Right lung (tissue), 10 donors: ENCODE measurements at places on chromosomes 5 and 9. TPM values are rescaled to one million over a fixed set of nuclear protein-coding genes. Genes with fewer than 3 reads are reported as not detected.

- DNase-seq: no peak
Measured at GRCh38 chr9:127316586-127317323, 52.2 kb downstream of the GARNL3 start.

- no peak for DNase-seq
Measured at GRCh38 chr9:114652776-114653555, 4.6 kb downstream of the TEX53 start.

DNA sequence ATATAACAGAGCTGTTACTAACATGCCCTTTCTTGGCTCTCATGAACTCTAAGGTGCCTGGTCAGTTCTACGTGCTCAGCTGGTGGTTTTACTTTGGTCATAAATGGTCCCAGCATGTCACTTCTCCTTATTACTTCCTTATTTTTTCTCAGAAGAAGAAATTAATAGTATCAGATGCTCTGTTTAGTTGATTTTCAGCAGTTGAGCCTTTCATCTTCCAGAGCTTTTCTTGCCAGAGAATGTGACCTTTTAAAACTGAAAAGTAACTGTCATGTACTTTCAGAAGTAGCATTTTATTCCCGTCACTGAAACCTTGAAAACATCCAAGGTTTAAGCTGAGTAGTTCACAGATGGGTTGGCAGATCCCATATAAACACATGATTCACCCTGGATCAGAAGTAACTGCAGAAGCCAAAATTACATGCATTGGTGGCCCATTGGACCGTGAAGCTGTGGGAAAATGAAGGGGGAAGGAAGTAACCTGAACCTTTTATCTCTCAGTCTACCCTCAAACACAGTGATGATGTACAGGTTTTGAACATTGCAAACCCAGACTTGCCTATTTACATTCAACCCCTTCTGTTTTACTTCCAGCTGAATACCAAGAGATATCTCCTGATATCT is 50.5 kb downstream of the HACD4 start:
- DNase-seq: peak; percentile 11

GRCh38 chr9:136712690-136713544 is 545 bp downstream of the DIPK1B start:
- no peak for DNase-seq

GRCh38 chr9:18568973-18569372 is 95.0 kb downstream of the ADAMTSL1 start:
- DNase-seq: no peak

DNA sequence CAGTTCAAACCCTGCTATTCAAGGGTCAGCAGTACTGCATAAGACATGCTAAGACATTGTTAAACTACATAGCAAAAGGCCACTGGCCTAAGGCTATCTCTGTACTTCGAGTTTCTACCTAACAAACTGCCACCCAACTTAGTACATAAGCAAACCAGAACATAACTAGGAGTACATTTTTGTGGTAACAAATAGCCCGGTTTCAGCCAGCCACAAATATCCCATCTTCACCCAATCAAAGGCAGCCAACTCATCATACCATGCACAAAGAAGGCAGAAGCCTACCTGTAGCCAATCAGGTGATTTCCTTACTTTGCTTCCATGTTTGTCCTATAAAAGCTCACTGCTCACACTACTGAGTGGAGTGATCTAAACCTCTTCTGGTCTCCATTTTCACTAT is 201.4 kb downstream of the SMARCA2 start:
- DNase-seq: no peak

GRCh38 chr5:87183896-87184295 is 83.8 kb upstream of the RASA1 start:
- DNase-seq: no peak

- no peak for DNase-seq
Measured at GRCh38 chr5:103357636-103358035, 99.1 kb downstream of the MACIR start.

- no peak for DNase-seq
Measured at GRCh38 chr5:16490911-16491310, 25.3 kb upstream of the ZNF622 start.

DNA sequence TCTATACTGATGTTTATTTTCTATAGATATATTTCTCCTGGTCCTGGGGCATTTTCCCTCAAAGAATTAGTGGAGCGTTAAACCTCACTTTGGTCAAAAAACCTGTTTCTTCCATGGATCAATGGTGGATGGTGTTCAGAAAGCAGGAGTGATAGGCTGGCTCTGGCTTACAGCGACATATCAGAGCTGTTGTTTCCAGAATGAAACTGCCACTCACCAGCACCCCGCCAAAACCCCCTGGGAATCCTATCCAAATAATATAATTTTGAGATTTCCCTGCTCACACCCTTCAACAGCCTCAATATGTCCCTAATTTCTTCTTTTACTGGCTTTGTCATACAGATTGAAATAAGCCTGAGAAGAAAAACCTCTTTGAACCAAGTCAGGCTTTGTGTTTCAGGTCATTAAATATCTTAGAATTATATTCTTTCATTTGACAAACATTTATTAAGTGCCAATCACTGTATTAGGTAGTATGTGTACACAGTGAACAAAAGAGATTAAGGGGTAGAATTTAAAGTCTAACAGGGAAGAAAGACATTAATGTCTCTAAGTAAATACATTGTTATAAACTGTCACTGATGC is 144.5 kb upstream of the GPR151 start:
- no peak for DNase-seq

The FAXDC2 gene
- 35.5 TPM for polyA plus RNA-seq

DNA sequence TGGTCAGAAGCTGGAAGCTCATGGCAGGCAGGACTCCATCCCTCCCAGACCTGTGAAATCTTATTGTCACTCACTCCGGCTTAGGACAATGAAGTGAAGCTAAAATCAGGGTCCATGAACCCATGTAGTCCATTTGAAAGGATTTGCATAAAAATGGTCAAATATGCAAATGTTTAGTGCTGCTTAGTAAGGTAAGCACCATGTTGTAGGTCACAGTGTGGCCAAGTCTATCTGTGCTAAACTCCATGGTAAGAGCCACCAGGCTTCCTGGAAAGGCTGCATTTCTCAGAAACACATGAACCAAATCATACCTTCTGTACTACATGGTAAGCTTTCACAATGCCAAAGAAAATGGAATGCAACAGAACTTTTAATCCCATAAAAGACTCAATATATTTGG is 5.7 kb downstream of the ALG2 start:
- DNase-seq: no peak

DNA sequence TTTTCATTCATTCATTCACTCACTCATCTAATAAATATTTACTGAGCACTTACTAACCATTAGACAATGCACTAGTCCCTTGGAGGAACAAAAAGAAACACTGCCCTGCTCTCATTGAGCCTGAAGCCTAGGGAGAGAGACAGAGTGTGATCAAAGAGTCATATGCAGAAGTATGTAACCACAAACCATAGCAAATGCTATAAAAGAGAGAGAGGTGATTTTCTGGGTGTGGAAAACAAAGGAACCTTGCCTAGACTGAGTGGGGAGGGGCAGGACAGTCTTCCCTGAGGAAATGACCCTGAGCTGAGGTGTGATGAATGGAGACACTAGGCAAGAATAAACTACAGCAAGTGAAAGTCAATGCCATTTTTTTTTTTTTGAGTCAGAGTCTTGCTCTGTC is 10.8 kb upstream of the ADRA1B start:
- no peak for DNase-seq

The SLC46A2 gene
- 1.0 TPM for polyA plus RNA-seq

The PKD2L2 gene
- 0.38 TPM for polyA plus RNA-seq

GRCh38 chr9:129640086-129640870 is 1.7 kb downstream of the ASB6 start:
- no peak for DNase-seq

The PHF24 gene
- 0.54 TPM for polyA plus RNA-seq

- DNase-seq: no peak
Measured at GRCh38 chr5:111135946-111136345, 43.8 kb downstream of the WDR36 start.

DNA sequence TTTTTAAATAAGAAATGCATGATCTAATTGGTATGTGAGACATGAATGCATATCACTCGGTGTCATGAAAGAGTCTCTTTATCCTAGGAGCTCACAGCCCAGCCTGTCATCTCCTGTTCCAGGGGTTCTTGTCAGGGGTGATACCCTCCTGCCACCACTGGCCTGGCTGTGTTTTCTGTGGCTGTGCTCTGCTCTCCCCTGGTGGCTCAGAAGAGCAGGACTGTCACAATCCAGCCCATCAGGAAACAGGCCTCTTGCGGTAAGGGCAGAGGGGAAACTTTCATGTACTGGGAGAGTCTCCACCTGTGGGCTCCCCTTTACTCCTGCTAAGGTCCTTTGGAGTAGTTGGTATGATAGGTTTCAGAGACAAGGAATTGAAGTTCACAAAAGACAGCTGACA is 240.2 kb upstream of the GLRA1 start:
- no peak for DNase-seq

- no peak for DNase-seq
Measured at GRCh38 chr9:3809724-3810123, 283.9 kb upstream of the RFX3 start.

GRCh38 chr9:38075272-38075671 is 6.2 kb upstream of the SHB start:
- DNase-seq: no peak

GRCh38 chr5:94944160-94944559 is 325.7 kb downstream of the SLF1 start:
- no peak for DNase-seq

- DNase-seq: no peak
Measured at GRCh38 chr5:135881819-135882218, 13.8 kb downstream of the IL9 start.

- DNase-seq: no peak
Measured at GRCh38 chr5:111742177-111742994, 14.6 kb downstream of the NREP start.

DNA sequence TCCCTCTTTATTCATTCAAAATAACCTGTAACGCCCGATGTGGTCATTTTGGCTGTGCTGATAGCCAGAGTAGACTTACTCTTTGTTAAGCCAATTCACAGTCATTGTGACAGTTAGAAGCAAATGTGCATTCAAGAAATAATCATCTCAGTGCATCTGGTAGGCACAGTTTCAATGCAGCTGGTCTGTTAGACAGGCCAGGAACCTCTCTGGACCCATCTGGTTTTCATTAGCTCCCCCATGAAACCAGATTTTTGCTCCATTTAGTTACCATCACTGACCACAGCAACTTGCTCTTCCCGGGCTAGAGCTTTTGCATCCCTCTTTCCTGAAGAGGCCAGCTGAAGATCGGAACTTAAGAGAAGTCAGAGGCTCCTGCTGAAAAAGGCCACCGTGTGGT is 284.2 kb downstream of the NSG2 start:
- DNase-seq: no peak

DNA sequence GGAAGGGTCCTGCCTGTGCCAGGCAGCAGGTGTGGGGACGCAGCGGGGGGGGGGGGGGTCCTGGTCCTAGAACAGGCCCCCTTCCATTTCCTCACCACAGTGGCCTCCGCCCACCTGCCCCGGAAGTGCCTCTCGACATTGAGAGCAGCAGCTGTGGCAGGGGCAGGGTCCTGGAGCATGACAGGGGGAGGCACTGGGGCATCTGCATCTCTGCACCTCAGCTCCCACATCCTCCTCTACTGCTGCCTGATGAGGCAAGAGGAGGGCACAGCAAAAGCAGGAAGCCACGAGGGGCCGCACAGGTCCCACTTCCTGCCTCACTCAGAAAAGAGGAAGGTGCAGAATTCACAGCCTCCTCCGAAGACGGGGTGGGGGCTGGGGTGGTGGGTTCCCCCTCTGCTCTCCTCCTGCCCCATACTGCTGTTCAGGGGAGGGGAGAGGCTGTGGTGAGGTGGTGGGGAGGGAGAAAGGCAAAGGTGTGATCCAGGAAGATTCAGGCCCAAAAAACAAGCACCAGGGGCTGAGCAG is 14.8 kb downstream of the AKNA start:
- no peak for DNase-seq

DNA sequence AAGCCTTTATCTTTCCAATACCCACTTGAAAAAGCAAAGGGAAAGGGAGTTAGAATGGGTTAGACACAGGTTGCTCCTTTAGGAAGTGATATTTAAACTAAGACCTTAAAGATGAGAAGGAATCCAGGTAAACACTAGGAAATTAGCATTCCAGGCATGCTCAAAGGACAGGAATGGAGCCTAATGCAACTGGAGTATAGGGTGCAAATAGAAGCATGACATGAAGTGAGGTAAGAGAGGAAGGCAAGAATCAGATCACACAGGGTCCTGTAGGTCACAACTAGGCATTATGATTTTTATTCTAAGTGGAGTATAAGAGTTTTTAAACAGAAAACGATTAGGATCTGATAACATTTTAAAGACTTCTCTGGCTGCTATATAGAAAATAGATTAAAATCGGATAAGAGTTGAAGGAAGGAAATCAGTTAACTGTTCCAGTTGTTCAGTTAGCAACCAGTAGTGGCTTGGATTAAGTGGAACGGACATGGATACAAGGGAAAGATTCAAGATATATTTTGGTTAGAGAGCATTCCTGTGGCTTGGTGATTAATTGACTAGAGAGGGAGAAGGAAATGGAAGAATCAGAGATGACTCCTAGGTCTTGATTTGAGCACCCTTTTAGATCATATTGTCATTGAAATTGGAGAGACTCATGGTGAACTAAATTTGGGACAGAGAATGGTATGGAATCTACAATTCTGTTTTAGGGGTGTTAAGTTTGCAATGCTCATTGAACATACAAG is 95.9 kb downstream of the FBXO4 start:
- DNase-seq: no peak

GRCh38 chr5:23302438-23302837 is 205.0 kb upstream of the PRDM9 start:
- no peak for DNase-seq

GRCh38 chr5:58854441-58854840 is 271.6 kb downstream of the RAB3C start:
- DNase-seq: peak; percentile 50

DNA sequence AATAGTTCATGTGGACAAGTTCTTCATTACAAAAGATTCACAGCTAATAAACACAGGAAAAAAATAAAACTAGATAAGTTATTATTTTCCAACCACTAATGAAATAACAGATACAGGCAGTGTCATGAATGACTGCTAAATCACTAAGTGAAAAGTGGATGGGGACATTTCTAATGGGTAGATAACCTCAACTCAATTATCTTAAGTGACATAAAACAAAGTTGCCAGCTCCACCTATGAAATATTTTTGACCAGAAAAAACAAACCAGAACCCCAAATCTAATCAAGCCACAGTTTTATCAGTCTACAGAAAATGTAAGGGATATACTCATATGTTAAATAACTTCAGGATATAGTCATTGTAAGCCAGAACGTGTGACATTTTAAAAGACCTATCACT is 74.4 kb downstream of the AGTPBP1 start:
- DNase-seq: no peak
